T1000 (cell line): ENCODE measurements at places on chromosomes 1 and 21.

GRCh38 chr1:231206856-231207255 is 34.2 kb upstream of the GNPAT start:
- no peak for DNase-seq

GRCh38 chr1:170562646-170563338 is 30.8 kb downstream of the GORAB start:
- peak; percentile 11 for DNase-seq

DNA sequence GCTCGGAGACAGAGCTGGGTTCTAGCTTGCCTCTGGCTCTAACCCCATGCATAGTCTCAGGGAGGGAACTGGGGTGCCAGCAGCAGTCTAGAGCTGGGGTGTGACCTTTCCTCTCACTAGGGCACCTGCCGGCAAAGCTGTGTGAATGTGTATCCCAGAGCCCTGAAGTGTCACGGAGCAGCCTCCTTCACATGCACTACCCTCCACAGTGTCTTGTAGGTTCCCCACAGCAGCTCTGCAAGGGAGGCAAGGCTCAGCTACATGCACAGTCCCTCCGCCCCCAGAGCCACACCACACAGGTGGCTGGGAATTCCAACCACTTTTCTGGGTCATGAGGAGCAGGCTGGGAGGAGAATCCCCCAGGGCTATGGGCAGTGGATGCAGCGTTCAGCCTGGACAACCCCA is 7.7 kb upstream of the HPCA start:
- DNase-seq = no peak

DNA sequence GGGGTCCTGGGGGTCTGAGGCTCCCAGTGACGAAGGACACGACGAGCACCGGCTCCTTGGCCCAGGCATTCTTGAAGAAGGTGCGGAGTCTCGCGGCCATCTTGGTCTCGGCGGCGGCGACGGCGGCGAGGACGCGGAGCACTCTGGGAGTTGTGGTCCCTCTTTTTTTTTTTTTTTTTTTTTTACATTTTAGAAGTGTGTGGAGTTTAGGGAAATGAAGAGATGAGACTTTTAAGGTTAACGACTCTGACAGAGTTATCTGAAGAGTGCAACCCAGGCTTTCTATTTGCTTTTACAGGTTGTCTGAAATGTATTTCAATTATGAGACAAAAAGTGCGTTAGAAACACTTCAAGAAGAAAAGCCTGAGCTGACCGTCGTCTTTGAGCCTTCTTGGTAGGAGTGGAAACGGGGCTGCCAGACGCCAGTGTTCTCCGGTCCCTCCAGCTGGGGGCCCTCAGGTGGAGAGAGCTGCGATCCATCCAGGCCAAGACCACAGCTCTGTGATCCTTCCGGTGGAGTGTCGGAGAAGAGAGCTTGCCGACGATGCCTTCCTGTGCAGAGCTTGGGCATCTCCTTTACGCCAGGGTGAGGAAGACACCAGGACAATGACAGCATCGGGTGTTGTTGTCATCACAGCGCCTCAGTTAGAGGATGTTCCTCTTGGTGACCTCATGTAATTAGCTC is 9.7 kb downstream of the OR2B11 start:
- peak; percentile 8 for DNase-seq

GRCh38 chr1:17213148-17213781 is 8.3 kb downstream of the PADI1 start:
- DNase-seq = no peak

DNA sequence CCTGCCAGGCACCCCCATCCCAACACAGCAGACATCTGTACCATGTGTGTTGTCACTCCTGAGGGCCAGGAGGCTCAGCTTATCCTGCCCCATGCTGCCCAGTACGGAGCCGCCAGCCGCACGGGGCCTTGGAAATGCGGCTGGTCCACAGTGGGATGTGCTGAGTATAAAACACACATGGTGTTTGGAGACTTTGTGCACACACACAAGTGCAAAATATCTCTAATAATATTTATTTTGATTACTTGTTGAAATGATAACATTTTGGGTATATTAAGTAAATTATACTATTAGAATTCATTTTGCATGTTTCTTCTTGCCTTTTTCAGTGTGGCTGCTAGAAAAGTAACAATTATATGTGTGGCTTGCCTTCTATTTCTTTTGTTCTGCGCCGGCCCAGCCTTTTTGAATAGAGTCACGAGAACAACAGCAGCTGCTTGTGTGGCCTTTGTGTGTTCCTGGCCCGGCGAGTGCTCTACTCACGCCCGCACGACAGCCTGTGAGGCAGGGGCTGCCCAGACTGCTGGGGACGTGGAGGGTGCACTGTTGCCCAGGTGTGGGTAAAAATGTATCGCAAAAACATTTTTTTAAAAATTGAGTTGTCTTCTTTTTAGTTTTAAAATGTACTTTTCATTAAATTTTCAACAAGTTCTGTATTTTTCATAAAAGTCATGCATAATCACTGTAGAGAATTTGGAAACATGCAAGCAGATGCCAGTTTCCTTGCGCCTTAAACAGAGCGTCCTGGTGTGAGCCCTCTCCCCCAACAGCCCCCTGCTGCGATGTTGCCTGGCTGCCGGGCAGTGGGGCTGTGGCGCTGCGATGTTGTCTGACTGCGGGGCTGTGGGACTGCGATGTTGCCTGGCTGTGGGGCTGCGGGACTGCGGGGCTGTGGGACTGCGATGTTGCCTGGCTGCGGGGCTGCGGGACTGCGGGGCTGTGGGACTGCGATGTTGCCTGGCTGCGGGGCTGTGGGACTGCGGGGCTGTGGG is 35.5 kb downstream of the COQ8A start:
- DNase-seq = no peak

DNA sequence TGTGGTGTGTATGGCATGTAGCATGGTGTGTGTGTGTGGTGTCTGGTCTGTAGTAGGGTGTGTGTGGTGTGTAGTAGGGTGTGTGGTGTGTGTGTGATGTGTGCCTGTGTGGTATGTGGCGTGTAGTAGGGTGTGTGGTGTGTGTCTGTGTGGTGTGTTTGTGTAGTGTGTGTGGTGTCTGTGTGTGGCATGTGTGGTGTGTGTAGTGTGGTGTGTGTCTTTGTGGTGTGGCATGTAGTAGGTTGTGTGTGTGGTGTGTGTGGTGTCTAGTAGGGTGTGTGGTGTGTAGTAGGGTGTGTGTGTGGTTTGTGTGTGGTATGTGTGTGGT is 85.5 kb downstream of the SYT2 start:
- no peak for DNase-seq

- DNase-seq = no peak
These were observed 263.8 kb downstream of the KCNT2 start for GRCh38 chr1:196344453-196344852.

GRCh38 chr1:197360068-197360467 is 92.0 kb downstream of the CRB1 start:
- no peak for DNase-seq

- no peak for DNase-seq
These were observed 3.7 kb upstream of the FOXO6 start for GRCh38 chr1:41357451-41358101.

DNA sequence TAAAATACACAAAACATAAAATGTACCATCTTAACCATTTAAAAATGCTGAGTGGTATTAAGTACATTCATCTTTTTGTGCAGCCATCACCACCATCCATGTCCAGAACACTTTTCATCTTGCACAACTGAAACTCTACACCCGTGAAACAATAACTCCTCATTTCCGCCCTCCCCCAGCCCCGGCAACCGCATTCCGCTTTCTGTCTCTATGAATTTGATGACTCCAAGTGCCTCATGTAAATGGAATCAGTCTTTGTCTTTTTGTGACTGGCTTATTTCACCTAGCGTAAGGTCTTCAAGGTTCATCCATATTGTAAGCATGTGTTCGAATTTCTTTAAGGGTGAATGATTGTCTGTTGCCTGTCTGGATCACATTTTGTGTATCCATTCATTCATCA is 37.2 kb downstream of the SCCPDH start:
- DNase-seq = no peak
